ENCODE measurements at places on chromosomes 3 and 15. TPM values are rescaled to one million over a fixed set of nuclear protein-coding genes. Genes with fewer than 3 reads are reported as not detected.

- peak; percentile 74 for DNase-seq
These were observed 1300.1 kb upstream of the ALCAM start for GRCh38 chr3:104066658-104067057.

DNA sequence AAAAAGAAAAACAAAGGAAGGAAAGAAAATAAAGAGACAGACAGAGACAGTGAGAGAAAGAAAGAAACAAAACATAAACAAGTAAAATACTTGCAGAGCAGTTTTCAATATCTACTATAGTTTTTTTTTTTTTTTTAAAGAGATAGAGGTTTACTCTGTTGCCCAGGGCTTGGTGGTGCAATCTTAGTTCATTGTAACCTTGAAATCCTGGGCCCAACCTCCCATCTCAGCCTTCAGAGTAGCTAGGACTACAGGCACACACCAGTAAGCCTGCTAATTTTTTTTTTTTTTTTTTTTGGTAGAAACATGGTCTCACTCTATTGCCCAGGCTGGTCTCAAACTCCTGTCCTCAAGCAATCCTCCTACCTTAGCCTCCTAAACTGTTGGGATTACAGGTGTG is 23.1 kb downstream of the CLASP2 start:
- no peak for DNase-seq

DNA sequence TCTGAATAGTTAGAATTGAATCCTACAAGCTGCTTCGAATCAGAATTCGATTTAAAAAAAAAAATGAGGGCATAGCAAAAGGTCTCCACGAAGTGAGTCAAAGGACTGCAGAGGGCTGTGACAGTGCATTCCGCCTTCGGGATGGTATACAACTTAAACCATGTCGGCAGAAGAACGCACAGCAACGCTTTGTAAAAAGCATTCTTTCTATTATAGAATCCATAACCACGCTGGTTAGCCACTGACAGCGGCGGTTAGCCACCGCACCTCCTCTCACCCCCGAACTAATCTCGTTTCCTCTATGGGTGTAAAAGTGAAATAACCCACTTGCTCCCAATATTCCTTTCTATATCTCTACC is 664 bp upstream of the PIK3CA start:
- no peak for DNase-seq

PLA2G4F gene
- total RNA-seq, result not detected

- peak; percentile 59 for DNase-seq
These were observed 778.5 kb downstream of the MECOM start for GRCh38 chr3:168885028-168885427.

EIF4E3 gene
- 1.6 TPM for total RNA-seq

- no peak for DNase-seq
These were observed 585.8 kb downstream of the NLGN1 start for GRCh38 chr3:173983343-173983742.
